Myocyte (in vitro differentiated cells): ENCODE measurements at places on chromosomes 5 and 9. TPM values are rescaled to one million over a fixed set of nuclear protein-coding genes. Genes with fewer than 3 reads are reported as not detected.
A peak's percentile ranks its signal among the peaks of the same experiment; 100 is the strongest.

DNA sequence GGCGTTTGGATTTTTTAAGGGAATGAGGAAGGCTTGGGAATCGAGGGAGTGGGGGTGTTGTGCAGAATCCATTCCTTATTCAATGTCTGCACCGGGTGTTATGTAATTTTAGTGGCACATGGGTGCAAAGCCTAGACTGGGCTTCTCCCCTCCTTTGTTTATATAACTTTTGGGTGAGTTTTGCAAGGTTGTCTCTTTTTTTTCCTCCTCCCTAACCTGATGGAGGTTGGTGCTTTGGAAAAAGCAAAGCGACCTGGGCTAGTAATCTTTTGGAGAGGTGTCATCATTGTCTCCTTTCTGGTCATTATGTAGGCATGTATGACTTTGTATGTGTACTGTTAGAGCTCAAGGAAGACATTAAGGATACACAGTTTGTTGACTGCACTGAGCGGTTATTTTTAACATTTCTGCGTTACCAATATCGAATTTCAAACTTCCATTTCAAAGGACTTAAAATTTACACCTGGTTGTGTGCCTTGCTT, 3.1 kb downstream of the SMARCA2 start:
- DNase-seq: no peak

GRCh38 chr5:89087551-89088318, 204.8 kb upstream of the MEF2C start:
- peak; percentile 53 for DNase-seq

GRCh38 chr5:127417528-127417927, 99.9 kb upstream of the PRRC1 start:
- DNase-seq: peak; percentile 95

The SAXO1 gene
- total RNA-seq: 0.57 TPM in 1 of 2 replicates, not detected in the other

The ZNF658 gene
- total RNA-seq: 4.6 and 5.3 TPM in 2 replicates

The DNM1 gene
- total RNA-seq: 0.10 TPM in 1 of 2 replicates, not detected in the other
